Activated naive CD4-positive, alpha-beta T cell treated with Interleukin-2 at 50 U/mL for 16 hours (primary cell): ENCODE measurements at places on chromosomes 7 and 10.

DNA sequence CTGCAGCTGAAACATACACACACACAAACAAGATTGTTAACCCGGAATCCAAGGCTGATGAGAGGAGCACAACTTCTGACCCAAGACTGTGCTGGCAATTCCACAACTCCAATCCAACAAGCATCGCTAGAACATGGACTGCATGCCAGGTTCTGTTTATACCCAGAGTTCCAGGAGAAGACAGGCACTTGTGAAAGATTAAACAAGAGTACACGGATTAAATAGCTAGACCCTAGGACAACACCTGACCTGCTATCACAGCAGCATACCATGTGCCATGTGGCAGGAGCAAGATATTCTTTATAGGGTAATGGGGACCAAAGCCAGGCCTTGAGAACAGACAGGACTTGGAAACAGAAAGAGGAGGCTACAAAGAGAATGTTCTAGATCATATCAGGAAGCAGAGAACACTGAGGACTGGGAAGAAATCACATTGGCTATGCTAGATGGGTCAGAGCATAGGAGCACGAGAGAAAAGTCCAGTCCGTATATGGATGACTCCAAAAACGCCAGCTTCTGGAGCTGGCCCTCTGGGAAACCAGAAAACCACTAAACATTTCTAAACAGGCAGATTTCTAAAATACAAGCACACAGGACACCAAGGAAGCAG is 83.7 kb upstream of the ATP6V0A4 start:
- DNase-seq, result no peak

DNA sequence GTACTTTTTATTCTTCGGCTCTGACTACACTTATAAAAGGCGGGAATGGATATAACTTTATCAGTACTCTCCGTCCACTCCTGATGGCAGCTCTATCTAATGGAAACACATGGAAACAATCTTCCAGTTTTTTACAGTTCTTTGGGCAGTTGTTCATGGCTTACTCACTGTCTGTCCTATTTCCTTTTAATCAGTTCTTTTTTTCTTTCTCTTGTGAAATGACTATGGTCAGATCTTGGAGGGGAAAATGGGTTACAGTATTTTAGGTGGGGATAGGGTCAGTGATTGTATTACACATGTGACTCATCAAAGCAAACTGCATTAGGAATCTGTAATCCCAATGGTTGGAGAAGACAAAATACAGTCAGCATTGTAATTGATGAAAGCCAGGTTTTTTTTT is 112.4 kb downstream of the BICC1 start:
- no peak for DNase-seq

GRCh38 chr10:11442001-11442773 is 169.3 kb downstream of the USP6NL start:
- no peak for DNase-seq

DNA sequence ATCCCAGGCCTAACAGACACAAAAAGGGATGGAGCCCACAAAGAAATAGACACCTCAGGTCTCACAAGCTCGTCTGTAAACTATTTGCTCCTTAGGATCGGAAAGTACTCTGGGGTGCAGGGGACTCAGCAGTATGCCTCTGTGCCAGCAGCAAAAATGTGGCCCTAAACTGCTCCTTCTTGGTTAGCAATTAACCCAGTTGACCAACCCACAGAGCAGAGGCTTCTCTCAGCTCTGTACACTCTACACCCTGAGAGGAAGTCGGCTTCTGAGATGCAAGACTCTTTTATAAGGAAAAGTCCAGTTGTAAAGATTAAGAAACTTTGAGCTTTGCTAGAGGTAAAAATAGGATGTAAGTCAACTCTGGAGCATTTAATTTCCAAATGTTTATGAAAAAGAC is 156.3 kb upstream of the PRSS58 start:
- no peak for DNase-seq

GRCh38 chr10:1048349-1048731 is 579 bp downstream of the IDI1 start:
- DNase-seq, result no peak
